ENCODE measurements at places on chromosomes 3 and 15. TPM values are rescaled to one million over a fixed set of nuclear protein-coding genes. Genes with fewer than 3 reads are reported as not detected.

Gene NDN
- total RNA-seq = 6.5 TPM

Gene MINAR1
- 0.34 TPM for total RNA-seq

Gene SLC6A11
- total RNA-seq = 7.5 TPM

Gene GOLGA6A
- 0.07 TPM for total RNA-seq

Gene ATP13A5
- not detected for total RNA-seq

Gene SLC12A1
- not detected for total RNA-seq

Measured in nasal cavity respiratory epithelium epithelial cell of viscerocranial mucosa (primary cell).